ENCODE measurements at places on chromosomes 5 and 9. TPM values are rescaled to one million over a fixed set of nuclear protein-coding genes. Genes with fewer than 3 reads are reported as not detected.

Gene SLC36A2
- not detected for total RNA-seq

Gene OSMR
- total RNA-seq = 50.0 TPM

GRCh38 chr5:126119887-126120442 lies 303.2 kb upstream of the GRAMD2B start:
- no peaks in the 10 kb centered on the region for H3K36me3 ChIP-seq
- DNase-seq = no peak
- no peaks in the 10 kb centered on the region for H3K4me1 ChIP-seq
- no peak overlapping the region for H3K27ac ChIP-seq
- no peak overlapping the region for H3K4me3 ChIP-seq
- H3K27me3 ChIP-seq = no peaks in the 10 kb centered on the region

DNA sequence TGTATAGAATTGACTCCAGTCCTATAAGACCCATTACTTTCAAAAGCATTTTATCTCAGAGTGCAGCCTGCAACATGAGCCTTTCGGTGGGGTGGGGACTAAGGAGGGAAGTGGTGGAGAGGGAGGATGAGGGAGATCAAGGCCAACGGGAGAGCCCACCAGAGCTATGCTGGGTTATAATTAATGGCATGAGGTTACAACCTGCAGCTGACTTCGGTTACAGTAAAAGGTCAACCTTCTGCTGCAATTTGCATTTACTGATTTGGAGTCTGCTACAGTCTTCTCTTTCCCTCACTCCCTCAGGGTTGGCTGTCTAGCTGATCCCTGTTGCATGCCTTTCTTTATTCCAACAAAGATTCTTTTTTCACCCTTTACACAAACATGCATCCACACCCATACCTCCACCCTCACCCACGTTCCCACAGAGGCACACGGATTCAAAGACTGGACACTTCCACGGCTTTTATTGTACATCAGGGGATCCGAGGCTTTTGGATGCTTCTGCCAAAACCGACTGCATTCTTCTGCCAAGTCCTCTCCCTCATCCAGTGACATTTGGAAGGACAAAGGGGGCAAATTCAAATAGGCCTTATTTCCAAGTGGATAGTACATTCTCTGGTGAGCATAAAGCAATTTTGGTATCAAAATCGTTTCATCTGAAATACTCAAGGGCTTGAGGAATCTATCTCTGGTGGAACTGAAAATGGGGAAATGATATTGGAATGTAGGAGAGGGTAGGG lies 381.2 kb downstream of the NFIB start:
- no peaks in the 10 kb centered on the region for H3K4me1 ChIP-seq
- H3K36me3 ChIP-seq = no peaks in the 10 kb centered on the region
- no peak overlapping the region for H3K27ac ChIP-seq
- H3K4me3 ChIP-seq = no peak overlapping the region
- no peaks in the 10 kb centered on the region for H3K27me3 ChIP-seq

DNA sequence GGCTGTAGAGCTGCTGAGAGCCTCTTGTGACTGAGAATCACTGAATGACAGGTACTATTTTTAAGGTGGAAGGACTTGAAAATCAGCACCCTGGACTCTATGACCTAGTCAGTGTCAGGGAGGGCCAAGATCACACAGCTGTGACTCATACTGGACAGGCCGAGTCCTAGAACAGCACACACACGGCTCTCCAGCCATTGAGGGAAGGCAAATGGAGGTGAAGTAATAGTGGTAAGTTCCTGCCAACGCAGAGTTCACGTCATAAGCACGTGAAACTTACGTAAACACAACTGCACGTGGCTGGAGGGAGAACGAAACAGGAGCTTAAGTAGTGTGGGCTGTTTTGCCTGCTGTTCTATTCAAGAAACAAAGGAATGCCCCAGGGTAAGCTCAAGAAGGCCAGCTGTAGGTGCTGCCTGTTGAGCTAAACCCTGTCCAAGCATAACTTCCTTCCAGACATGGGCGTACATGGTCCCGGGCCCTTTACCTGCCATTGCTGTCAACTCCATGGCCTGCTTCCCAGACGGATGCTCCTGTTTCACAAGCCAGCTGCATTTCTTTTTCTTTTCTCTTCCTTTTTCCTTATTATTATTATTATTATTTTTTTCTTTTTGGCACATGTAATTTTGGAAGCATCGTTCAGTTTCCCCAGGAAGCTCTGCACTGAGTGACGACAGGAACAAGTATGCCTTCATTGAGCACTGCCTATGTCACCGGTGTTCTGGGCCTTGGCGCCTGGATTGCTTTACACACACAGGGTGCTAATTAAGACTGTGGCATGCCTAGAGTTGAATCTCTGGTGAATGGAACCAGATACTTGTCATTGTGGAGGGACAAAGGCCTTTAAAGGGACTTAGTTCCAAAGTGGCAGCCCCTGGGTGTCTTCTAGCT lies 10.2 kb upstream of the LCP2 start:
- H3K27me3 ChIP-seq = no peaks in the 10 kb centered on the region
- H3K36me3 ChIP-seq = no peaks in the 10 kb centered on the region
- H3K4me3 ChIP-seq = no peak overlapping the region
- peaks cover 27% of the 10 kb centered on the region for H3K4me1 ChIP-seq

DNA sequence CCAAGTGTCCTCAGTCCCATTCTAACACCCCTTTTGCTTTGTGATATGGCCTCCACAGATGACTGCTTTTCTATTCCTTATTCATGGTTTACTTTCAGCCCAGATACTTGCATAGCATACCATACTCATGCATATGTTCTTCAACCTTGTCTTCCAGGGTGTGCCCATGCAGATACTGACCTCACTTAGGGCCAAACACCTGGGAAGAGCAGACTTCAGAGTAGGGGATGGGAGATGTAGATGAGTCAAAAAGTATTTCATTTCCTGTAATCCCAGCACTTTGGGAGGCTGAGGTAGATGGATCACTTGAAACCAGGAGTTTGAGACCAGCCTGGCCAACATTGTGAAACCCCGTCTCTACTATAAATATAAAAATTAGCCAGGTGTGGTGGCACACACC lies 58.3 kb downstream of the NRG2 start:
- H3K27ac ChIP-seq = no peak overlapping the region
- no peak for DNase-seq
- no peaks in the 10 kb centered on the region for H3K4me1 ChIP-seq
- H3K27me3 ChIP-seq = no peaks in the 10 kb centered on the region
- no peaks in the 10 kb centered on the region for H3K36me3 ChIP-seq
- no peak overlapping the region for H3K4me3 ChIP-seq

Gene FEM1C
- 16.6 TPM for total RNA-seq

GRCh38 chr5:42858031-42858643 lies 46.4 kb upstream of the SELENOP start:
- H3K4me3 ChIP-seq = no peak overlapping the region
- peaks cover 4% of the 10 kb centered on the region for H3K4me1 ChIP-seq
- DNase-seq = no peak

DNA sequence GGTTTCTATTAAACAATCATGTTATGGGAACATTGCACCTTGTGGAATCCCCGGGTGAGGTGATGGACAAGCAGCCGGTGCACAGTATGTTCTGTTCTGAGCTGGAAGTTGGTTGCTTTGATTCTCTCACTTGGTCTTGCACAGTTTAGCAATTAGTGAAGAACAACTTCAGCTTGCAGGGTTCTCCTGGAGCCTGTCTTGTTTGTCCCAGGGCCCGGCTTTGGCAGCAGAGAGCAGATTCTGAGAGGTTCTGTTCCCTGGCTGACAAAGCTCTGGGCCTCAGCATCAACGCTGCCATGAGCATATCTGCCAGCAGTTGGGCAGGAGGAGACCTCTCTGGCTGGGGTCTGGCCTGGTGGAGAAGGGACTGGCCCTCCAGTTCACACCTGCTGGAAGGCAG lies 16.9 kb downstream of the GADD45G start:
- H3K4me3 ChIP-seq = no peak overlapping the region
- peaks cover 9% of the 10 kb centered on the region for H3K4me1 ChIP-seq
- H3K27me3 ChIP-seq = no peaks in the 10 kb centered on the region

- DNase-seq = no peak
- no peak overlapping the region for H3K27ac ChIP-seq
- no peaks in the 10 kb centered on the region for H3K36me3 ChIP-seq
- H3K4me3 ChIP-seq = no peak overlapping the region
These were observed 86.1 kb upstream of the ADAMTS2 start for GRCh38 chr5:179431221-179431824.

Measured in ovary (tissue), 10 donors.